C1 segment of cervical spinal cord (tissue), 14 donors: ENCODE measurements at places on chromosomes 5 and 9.
A peak's percentile ranks its signal among the peaks of the same experiment; 100 is the strongest.

DNA sequence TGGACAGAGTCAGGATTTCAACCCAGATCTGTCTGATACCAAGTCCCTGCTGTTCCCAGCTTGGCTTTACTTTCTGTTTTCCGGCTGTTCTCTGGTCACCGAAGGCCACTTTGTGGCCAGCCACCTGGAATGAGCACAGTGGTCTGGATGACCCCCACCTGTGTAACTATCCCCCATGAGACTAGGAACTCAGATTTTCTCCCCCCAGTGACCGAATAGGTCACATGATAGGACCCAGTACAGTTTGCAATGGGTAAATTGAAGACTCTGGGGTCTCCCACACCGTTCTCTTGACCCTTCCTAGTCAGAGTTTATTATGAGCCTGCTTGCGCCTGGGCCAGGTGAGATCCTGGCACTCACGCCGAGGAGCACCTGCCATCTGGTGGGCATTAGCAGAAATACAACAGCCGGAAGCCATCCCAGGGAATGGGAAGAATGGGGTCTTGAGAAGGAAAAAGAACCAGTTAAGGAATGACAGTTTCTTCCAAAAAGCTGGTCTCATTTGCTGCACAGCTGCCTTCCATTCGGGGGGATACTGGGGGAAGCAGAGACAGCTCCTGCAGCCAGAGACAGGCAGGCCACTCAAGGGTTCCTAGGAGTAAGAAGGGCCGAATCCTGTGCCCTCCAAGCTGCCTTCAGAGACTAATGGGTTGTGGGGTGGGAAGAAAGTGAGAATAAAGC, 7.1 kb downstream of the PHYHD1 start:
- DNase-seq = no peak

GRCh38 chr9:74557571-74557970, 60.4 kb downstream of the RORB start:
- no peak for DNase-seq

DNA sequence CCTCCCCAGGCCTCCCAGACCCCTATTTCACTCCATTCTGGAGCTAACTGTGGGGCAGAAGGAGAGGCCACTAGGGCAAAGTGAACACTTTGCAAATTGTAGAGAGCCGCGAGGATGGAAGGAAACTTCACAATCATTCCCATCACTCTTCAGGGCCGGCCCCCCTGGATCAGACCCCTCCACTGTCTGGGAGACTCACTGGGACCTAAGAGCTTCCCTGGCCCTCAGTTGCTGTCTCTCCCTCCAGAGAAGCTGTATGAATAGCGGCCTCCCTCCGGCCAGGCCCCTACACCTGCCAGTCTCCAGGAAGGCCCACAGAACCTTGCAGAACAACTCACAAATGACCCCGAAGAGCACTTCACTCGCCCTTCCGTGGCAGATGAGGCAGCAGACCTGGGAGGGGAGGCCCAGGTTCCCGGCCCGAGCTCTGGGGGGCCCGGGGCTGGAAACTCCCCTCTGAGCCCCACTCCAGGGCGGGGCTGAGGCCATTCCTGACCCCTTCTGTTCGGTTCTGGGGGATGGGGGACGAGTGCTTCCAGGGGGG, 141.9 kb upstream of the IER5L start:
- no peak for DNase-seq

- DNase-seq = no peak
Measured at GRCh38 chr9:32775283-32775682, 8.1 kb upstream of the TMEM215 start.

- no peak for DNase-seq
Measured at GRCh38 chr5:98307811-98308210, 465.7 kb upstream of the RGMB start.

- no peak for DNase-seq
Measured at GRCh38 chr5:58544926-58545325, 37.9 kb upstream of the RAB3C start.

- DNase-seq = peak; percentile 14
Measured at GRCh38 chr9:130707225-130707976, 13.8 kb downstream of the EXOSC2 start.

GRCh38 chr5:54774281-54775170, 210.9 kb downstream of the ESM1 start:
- DNase-seq = no peak

- DNase-seq = no peak
Measured at GRCh38 chr5:56052735-56053134, 58.0 kb upstream of the IL6ST start.

- no peak for DNase-seq
Measured at GRCh38 chr5:82107267-82107666, 135.4 kb downstream of the ATG10 start.

- no peak for DNase-seq
Measured at GRCh38 chr5:56078278-56079156, 83.8 kb upstream of the IL6ST start.

DNA sequence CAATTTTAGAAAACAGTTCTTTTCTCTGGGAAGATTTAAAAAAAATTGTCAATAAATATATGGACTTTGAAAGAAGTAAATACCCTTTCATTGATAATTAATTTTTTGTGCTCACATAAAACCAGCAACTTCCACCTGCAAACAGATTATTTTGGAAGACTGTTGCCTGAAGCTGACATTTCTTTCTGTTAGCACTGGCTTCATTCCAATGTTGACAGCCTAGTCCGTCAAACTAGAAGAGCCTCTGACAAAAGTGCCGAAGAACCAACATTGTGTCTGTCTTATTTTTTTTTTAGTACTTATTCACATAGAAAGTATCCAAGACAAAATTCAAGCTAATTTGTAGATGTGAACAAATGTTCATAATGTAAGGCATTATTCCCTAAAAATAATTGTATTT, 108.6 kb upstream of the TMEM161B start:
- DNase-seq = no peak

GRCh38 chr9:89078860-89079259, 87.6 kb downstream of the S1PR3 start:
- no peak for DNase-seq

GRCh38 chr9:130186839-130187522, 14.8 kb downstream of the NCS1 start:
- DNase-seq = peak; percentile 19

DNA sequence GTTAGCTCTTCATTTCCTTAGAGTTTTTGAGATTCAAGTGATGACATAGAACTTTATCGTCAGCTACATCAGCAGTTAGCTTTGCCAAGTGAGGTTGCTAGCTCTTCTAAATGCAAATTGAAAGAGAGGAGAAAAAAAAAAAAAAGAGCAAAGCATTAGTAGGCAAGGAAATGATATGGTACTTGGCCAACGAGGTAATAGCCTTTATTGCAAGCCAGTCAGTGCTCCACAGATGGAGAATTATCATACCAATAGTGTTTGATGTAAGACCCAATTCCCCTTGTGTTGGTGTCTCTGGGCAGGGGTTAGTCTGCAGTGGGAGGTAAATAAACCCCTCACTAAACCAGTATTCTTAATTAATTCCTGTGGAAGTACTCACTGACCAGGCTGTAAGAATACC, 992.1 kb downstream of the PTPRD start:
- no peak for DNase-seq
